GOT3 (cell line): ENCODE measurements at places on chromosomes 3 and 15.

- DNase-seq = no peak
Observed at GRCh38 chr3:141528800-141529199, 42.0 kb downstream of the RASA2 start.

GRCh38 chr3:140129768-140130284, 194.8 kb downstream of the CLSTN2 start:
- no peak for DNase-seq

- no peak for DNase-seq
Observed at GRCh38 chr3:72560846-72561675, 287.2 kb downstream of the SHQ1 start.

DNA sequence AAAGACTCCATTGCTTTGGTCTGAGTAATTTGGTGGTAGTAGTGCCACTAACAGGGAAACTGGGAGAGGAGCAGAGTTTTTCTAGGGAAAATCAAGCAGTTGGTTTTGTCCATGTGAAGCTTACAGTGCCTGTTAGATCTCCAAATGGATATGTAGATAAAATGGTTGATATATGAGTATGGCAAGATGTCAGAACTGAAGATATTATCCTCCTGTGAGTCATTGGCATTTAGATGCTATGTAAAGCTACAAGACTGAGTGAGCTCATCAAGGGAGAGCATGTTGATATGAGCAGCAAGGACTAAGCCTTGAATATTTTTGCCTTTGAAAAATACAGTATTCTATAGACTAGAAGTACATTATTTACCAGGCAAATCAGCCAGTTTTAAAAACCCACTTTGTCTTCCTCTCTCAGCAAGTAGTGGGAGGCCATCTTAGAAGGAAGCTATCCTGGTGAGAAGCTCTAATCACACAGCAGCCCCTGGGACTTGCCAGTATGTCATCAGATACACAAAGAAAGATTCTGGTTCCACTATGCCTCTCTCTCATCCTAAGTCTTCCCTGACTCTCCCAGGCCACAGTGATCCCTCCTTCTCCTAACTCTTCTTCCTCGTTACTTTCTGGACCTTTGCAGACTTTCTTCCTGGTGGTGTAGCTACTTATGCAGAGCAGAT, 77.4 kb upstream of the ANKRD28 start:
- DNase-seq = no peak

GRCh38 chr3:97736928-97737327, 27.6 kb upstream of the ARL6 start:
- no peak for DNase-seq

- DNase-seq = no peak
Observed at GRCh38 chr3:42704136-42704841, 1.7 kb upstream of the HHATL start.
